Activated gamma-delta T cell (primary cell): ENCODE measurements at places on chromosomes 5 and 9.

- DNase-seq = no peak
Measured at GRCh38 chr9:133526721-133527321, 2.1 kb upstream of the MYMK start.

DNA sequence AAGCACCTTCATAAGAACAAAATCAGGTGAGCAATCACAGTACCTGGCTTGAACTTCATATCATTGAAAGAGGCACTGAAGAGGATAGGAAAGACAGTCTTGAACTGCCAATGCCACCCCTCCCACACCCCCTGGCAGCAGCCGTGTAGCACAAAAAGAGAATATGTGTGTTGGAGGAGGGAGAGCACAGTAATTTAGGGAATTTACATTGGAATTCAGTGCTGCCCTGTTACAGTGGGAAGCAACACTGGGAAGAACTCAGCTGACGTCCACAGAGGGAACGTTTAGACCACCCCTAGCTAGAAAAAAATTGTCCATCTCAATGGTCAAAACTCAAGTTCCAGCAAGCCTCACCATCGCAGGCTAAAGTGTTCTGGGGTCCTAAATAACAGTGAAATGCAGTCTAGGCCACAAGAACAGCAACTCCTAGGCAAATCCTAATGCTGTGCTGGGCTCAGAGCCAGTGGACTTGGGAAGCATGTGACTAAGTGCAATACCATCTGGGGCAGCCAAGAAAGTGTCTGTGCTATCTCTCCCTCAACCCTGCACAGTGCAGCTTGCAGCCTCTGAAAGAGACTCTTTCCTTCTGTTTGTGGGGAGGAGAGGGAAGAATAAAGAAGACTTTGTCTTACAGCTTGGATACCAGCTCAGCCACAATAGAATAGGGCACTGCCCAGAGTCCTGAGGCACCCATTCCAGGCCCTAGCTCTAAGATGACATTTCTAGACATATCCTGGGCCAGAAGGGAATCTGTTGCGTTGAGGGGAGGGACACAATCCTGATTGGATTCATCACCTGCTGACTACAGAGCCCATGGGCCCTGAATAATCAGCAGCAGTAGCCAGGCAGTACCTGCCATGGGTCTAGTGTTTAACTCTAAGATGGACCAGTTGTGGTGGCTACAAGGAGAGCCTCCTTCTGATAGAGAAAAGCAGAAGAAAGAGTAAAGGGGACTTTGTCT, 62.1 kb upstream of the VLDLR start:
- DNase-seq = no peak

- DNase-seq = no peak
Measured at GRCh38 chr5:10987925-10988504, 227.0 kb upstream of the DAP start.

GRCh38 chr5:10479154-10479721, 37.6 kb downstream of the ROPN1L start:
- no peak for DNase-seq

GRCh38 chr5:132070460-132071337, 2.9 kb upstream of the CSF2 start:
- DNase-seq = no peak
